Iris pigment epithelial cell (primary cell): ENCODE measurements at places on chromosomes 7 and 10.
A peak's percentile ranks its signal among the peaks of the same experiment; 100 is the strongest.

GRCh38 chr10:17954861-17955260 is 3.1 kb downstream of the SLC39A12 start:
- no peak for DNase-seq

- no peak for DNase-seq
Observed at GRCh38 chr7:68562323-68562899, 1035.9 kb upstream of the AUTS2 start.

DNA sequence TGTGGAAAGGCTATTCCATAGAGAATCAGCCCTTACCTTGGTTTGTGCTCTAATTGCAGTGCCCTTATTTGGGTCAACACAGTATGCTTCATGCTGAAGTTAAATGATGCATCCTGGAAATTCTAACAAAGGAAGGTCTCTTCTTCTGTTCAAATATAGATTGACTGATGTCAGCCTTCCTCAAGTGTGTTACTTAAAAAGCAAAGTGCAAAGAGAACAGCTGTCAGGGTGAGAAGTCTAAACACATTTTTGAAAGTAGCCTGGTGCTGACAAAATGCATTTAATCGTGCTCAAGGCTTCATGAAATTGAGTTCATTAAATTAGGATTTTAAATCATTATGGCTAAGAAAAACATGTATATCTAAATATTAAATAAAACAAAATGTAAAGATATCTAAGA is 19.5 kb downstream of the AGR2 start:
- no peak for DNase-seq

GRCh38 chr7:36215457-36215765 is 62.4 kb downstream of the EEPD1 start:
- no peak for DNase-seq

DNA sequence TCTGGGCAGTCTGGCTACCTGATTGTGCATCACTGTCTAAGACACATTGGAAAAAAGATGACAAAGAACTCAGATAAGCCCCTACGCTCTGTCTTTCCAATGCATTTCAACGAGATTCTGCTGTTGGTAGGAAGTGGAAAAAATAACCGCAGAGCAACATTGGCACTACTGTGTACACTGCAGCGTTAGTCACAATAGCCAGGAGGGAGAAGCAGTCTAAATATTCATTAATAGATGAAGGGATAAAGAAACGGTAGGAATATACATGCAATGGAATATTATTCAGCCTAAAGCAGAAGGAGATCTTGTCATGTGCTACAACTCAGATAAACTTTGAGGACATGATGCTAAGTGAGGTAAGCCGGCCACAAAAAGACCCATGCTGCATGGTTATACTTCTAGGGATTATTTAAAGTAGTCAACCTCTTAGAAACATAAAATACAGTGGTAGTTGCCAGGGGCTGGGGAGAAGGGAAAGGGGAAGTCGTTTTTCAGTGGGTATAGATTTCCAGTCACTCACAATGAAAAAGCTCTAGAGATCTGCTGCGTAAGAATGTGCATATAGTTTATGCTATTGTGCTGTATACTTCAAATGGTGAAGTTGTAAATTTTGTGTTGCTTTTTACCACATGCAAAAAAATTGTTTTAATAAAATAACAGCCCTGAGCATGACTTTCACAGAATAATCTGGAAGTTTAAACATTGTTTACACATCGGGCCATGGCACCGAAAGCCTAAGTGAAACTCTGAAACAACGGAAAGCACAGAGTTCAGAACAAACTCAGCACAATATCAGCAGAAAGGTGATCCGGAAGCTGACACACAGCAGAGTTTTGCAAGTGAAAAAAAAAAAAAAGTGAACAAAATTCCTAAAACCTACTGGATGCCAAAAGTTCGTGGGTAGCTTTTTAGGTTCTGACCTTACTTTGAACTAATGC is 40.1 kb downstream of the ELMO1 start:
- no peak for DNase-seq

DNA sequence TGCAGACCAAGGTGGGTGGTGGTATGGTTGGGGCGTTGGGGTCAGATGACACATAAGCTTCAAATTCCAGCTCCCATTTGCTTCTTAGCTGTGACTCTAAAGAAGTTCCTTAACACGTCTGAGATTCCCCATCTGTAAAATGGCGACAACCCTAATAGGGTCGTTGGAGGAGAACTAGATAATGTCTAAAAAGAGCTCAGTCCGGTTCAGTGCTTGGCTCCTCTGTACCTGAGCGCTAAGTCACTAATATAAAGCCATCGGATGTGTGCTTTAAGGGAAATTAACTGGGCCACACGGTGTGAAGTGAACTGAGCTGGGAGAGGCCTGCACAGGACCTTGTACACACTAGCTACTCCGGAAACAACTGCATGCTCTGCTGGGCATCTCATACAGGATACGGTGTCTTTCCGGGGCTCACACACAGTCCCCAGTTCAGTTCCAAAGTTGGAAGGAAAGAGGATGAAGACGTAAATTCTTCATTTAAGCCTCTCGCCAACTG is 476 bp upstream of the ZFYVE27 start:
- DNase-seq = no peak

GRCh38 chr7:30145426-30145970 is 10.7 kb downstream of the MTURN start:
- no peak for DNase-seq

DNA sequence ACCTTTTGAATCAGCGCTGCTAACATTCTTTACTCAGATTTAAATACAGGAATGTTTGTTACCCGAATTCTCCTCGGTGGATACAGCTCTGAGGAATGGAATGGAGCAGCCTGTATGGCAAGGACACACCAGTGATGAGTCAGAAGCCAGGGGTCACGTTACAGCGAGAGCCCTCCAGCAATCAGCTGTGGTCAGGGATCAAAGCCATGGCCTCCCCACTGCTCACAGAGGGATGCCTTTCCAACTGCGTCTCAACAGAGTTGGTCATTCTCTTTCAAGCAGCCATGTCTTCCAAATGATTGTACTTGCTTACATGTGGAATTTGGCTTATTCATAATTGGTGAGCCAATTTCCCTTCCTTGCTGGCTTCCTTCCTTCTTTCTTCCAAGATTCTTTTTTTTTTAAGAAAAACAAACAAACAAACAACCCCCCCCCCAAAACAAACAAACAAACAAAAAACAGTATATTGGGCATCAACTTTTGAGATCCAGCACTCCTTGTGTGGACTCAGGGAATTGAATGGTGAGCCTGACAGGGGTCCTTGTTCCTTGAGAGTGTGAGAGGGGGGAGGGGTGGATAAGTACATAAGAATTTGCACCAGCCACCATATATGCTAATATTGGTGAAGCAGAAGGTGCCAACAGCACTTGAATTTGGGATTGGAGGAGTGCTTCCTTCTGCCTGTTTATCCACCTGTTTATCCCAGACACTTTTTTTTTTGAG is 100.2 kb downstream of the ATXN7L1 start:
- DNase-seq = peak; percentile 100
